D341Med (cell line): ENCODE measurements at places on chromosomes 1 and 21.

- no peak for DNase-seq
Observed at GRCh38 chr1:206854401-206855129, 10.9 kb upstream of the IL20 start.

GRCh38 chr21:45756669-45757068 lies 113.1 kb downstream of the PCBP3 start:
- DNase-seq = no peak

- no peak for DNase-seq
Observed at GRCh38 chr1:19798486-19799229, 1.1 kb downstream of the TMCO4 start.

GRCh38 chr1:165490175-165490574 lies 45.2 kb upstream of the RXRG start:
- DNase-seq = no peak

DNA sequence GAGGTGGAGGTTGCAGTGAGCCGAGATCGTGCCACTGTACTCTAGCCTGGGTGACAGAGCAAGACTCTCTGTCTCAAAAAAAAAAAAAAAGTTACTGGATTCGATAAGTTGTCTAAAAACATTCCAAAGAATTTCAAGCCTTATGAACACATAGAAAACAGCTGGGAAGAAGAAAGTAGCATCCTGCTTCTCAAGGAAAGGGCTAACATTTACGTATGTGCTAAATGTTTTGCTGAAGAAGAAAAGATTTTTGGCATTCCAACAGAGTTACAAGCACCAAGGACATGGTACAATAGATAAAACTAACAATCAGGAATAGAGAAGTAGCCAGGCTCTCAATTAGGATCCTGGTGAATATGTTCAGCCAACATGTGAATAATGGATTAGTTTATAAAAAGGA lies 69.8 kb downstream of the HFM1 start:
- DNase-seq = no peak

DNA sequence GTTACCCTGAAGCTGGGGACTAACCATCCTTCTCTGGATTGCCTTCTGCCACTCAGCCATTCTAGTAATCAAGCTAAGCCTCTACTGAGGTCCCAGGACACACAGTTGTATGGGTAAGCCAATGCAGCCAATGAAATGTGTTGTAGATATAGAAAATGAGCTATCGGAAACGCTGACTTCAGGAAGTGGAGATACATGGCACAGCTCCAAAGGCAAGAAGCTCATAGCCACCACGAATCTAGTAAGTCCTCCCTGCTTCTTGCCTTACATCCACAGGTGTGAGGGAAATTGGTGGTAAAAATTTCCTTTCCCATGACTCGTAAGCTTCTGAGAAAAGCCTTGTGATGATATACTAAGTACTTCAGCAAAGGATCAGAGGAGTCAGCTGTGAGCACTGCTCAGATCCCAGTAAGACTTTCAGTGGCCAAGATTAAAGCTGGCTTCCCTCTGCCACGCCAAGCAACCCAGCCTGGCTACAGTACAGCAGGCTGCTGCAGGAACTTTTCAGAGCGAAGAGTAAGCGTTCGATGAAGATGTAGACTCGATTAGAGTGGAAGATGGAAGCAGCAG lies 117.7 kb downstream of the SIM2 start:
- DNase-seq = no peak

- DNase-seq = no peak
Observed at GRCh38 chr1:48592330-48592729, 120.3 kb upstream of the SPATA6 start.

DNA sequence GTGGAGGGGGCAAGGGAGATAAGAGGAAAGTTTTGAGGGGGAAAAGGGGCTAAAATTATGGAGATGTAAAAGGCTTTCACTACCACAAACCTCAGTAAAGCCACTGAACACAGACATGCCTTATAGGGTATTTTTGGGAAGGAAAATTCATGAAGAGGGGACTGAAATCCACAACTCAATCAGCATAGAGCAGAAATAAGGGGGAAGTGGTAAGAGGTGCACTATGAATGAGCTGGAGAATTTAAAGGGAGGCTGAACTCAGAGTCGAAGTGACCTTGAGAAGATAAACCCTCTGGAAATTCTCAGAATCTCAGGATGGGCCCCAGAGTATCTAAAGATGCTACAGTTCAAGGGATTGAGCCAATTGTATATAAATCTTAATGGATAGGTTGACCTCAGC lies 15.3 kb downstream of the RHEX start:
- no peak for DNase-seq

DNA sequence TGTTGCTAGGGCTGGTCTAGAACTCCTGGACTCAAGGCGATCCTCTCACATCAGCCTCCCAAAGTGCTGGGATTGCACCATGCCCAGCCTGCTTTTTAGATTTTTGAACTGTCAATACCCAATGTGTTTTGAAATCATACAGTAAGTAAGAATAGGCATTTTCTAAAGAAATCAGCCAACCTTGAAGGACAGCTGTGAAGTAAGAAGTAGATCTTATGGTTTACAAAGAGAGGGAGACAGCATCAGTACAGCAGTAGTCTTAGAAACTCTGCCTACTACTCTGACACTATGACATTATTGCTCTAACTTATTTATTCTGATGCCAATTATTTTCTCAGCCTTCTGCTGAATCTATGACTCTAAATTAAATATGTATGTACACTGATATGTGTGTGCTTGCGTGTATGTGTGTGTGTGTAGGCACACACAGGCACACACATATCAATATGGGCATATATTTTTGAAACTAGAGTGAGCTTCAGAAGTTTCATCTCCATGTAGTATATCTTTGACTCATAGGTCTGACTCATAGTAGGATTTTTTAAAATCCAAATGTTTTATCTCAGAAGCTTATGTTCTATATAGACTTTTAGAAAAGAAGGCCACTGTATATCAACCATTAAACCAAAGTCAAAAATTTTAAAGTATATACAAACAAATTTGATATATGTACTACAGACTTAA lies 140.4 kb downstream of the COL24A1 start:
- DNase-seq = no peak

DNA sequence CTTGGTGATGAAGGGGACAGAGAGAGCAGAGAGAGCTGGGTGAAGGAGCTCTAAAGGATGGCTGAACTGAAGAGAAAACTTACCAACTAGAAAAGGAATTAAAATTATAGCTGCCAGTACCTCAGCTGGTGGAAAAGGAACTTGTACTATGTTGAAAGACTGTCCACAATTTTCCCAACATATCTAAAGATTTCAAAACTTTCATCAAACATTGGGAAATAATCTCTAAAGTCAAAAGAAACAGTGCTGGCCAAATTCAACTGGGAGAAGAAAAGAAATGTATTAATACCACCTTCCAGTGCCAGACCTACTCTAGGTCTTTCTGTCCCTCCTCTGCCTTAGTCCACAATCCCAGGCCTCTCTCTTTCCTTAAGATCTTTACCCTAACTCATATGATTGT lies 6.1 kb downstream of the SMG5 start:
- DNase-seq = no peak

DNA sequence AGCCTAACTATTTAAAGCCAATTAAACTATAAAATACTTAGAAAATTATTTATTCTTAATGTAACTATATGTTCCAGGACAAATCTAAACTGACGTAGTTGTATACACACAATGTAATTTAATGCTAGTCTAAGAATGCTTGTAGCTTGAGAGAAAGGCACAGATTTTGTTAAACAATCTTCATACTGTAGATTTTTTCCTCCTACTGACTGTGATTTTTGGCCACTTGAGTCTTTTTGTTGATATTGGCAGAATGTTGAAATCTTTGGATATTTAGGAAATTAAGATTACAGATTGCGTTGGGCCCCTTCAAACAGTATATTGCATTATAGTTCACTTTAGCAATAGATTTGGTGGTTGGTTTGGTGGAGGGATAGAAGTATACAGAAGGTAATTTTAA lies 40.5 kb downstream of the ATF3 start:
- no peak for DNase-seq

GRCh38 chr1:236868625-236869467 lies 73.8 kb downstream of the MTR start:
- peak; percentile 82 for DNase-seq

DNA sequence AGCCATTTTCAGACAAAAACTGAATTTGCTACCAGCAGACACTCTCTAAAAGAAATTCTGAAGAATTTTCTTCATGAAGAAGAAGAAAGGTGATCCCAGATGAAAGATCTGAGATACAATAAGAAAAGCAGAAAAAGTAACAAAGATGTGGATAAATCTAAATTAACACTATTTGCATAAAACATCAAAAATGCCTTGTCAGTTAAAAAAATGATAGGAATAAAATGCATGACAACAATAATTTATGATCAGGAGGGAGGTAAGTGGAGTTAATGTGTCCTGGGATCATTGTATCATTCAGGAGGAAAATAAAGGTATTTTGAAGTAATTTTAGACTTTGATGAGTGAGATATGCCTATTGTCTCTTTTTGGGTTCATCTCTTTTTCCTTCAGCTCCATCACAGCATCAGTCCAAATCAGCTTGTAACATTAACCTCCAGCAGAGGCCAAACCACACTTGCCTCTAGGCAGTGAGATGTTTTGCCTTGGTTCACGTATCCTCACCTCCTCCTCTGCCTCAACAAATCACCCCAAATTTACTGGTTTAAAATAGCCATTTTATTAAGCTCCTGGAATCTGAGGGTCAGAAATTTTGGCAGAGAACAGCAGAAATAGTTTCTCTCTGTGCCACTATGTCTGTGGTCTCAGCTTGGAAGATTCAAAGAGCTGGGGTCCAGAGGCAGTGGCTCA lies 76.9 kb upstream of the HIVEP3 start:
- no peak for DNase-seq

DNA sequence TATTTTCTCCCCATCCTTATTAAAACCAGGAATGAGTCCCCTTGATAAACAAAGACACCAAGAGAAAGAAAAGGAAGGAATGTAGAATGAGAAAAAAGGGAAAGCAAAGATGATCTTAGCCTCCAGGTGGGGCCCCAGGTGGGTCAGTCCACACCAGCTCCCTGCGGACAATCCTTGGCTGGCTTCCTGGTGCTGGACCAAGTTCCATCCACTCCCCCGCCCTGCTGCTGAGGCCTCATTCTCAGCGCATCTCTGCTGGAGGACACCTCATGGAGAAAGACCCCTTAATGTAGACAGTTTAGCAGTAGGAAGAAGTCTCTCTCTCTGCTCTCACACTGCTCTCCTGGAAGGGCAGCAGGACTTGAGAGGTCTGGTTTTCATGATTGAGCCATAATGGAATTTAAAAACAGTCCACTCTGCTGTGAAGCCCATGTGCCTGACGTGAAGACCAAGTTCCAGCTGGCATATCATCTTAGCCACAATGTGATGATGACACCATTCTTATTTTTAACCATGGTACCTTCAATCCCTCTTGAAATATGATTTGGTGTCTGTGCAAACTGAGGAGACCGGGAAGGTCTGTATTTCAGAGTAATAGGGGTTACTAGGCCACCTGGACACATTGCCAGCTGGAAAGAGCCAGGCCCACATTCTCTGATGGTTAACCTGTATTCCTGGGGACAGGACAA lies 83.1 kb downstream of the WLS start:
- no peak for DNase-seq

GRCh38 chr1:235127203-235127602 lies 1.4 kb downstream of the TOMM20 start:
- no peak for DNase-seq

GRCh38 chr1:42541104-42541503 lies 78.0 kb downstream of the CCDC30 start:
- DNase-seq = no peak

- DNase-seq = no peak
Observed at GRCh38 chr1:155479205-155479604, 83.4 kb downstream of the ASH1L start.

- DNase-seq = no peak
Observed at GRCh38 chr1:181120924-181121323, 32.4 kb downstream of the IER5 start.

- DNase-seq = no peak
Observed at GRCh38 chr1:167486090-167486824, 32.1 kb downstream of the CD247 start.

- no peak for DNase-seq
Observed at GRCh38 chr1:41021526-41022308, at the start of gene SLFNL1. Gene SLFNL1 (minus strand): TSS chr1:41021725. CDS start chr1:41020660, 1,065 bp downstream.

- DNase-seq = no peak
Observed at GRCh38 chr1:85343612-85344255, 67.3 kb upstream of the BCL10 start.

GRCh38 chr1:45353685-45354084 lies 13.4 kb upstream of the MUTYH start:
- DNase-seq = no peak

GRCh38 chr1:65027666-65028358 lies 61.5 kb upstream of the JAK1 start:
- no peak for DNase-seq

DNA sequence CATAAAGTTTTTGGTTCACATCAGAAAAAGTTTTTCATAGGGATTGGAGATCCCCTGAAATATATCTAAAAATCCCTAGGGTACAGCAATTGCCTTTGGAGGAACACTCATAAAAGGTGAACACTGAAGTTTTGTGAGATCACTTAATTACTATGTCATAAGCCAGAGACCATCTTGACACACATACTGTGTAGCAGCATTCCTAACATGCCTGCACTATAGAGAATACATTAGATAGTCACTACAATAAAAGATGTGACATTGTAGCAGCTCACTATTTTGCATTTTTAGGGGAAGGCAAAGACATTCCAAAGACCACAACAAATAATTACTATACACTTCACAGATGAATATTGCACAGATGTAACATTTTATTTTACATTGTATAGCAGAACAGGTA lies 779.9 kb downstream of the KCNT2 start:
- DNase-seq = no peak

DNA sequence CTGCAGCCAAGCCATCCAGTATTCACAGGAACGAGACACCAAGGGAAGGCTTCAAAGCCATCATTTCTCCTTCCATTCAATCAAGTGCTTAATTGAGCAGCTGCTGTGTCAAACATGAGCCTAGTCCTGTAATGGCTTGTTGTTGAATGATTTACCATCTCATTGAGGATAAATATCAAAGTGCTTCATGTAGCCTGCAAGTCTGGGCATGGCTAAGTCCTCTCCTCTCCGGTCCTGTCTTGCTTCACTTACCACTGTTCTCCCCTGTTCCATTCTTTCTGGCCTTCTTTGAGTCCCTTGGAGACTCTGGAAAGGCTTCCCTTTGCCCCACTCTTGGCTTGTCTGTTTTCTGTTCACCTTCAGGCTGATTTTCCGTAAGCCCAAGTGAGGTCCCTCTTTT lies 279.8 kb downstream of the PBX1 start:
- DNase-seq = no peak

DNA sequence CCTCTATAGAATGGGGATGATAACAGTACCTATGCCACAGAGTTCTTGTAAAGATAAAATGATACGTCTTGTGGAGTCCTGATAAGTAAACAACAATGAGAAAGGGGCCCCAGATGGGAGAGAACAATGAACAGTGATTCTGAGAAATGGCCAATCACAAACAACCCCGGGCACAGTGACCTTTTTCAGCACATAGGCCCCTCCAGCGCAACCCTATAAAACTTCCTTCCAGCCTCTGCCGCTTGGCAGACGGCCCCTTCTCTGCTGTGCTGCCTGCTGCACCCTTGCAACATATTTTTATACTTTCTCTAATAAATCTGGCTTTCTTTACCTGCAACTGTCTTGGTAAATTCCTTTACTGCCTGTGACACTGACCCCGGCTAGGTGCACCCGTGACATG lies 8.9 kb downstream of the RCAN1 start:
- DNase-seq = no peak
